ENCODE measurements at places on chromosomes 4 and X. TPM values are rescaled to one million over a fixed set of nuclear protein-coding genes. Genes with fewer than 3 reads are reported as not detected.

The FAM184B gene
- not detected for total RNA-seq

The HS6ST2 gene
- under 0.01 TPM for total RNA-seq

The CFP gene
- total RNA-seq: under 0.01 TPM

The TRAM1L1 gene
- 0.65 TPM for total RNA-seq

The GATA1 gene
- total RNA-seq: not detected

GRCh38 chr4:138919094-138919936 lies 96.3 kb upstream of the NOCT start:
- peak; percentile 81 for DNase-seq

DNA sequence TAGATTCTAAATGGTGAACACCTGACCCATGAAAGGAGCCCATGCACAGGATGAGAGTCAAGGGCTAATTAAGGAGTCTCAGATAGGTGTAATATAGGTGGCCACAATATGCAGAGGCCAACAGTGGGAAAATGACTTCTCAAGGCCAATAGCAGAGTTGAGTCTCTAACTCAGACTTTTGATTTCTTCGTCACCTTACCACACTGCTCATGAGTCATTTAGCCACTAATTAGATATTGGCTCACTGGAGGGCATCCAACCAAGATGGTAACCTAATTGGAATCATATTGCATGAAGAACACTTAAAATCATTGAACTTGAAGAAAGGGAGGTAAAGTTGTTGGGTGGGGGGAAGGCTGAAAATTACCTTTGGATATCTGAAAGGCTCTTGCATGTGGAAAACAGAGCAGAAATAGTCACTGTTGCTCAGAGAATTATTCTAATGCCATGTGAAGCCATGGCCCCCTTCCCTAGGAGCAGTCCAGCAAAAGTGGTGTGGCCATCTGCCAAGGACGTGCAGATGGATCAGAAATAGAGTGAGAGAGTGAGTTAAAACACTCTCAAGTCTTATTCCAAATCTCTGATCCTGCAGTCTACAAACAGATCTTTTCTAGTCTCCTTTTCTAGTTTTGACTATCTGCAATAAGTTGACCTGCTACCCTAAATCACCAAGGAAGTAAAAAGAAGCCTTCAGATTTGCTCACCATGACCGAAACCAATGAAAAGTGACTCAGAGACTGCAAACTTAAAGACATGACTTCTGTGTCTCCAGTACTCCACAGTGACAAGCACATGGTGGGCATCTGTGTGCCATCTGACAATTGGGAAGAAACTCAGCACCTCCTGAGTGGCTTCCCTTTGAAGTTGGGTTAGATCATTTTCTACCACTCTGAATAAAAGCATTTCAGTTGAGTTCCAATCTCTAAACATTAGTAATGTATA lies 93.9 kb upstream of the C1QTNF7 start:
- DNase-seq: no peak

DNA sequence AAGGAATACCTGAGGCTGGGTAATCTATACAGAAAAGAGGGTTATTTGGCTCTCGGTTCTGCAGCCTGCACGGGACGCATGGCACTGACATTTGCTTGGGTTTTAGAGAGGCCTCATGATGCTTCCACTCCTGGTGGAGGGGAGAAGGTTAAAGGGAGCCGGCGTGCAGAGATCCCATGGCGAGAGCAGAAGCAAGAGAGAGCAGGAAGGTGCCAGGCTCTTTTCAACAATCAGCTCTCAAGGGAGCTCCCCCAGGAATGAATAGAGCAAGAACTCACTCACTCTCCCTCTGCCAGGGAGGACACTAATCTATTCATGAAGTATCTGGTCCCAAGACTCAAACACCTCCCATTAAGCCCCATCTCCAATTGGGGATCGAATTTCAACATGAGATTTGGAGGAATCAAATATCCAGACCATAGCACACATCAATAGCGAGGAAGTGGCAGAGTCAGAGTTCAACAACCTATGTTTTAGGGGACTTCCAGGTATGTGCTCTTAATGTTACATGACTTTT lies 109.8 kb downstream of the SORBS2 start:
- no peak for DNase-seq

- DNase-seq: peak; percentile 54
Observed at GRCh38 chr4:2761035-2761923, 5.1 kb upstream of the TNIP2 start.

GRCh38 chr4:67638136-67638535 lies 62.8 kb downstream of the UBA6 start:
- DNase-seq: no peak
